Stimulated activated CD4-positive, alpha-beta T cell treated with anti-CD3 and anti-CD28 coated beads, Interleukin-4, amount 100 ng/mL, for 24 hours (primary cell): ENCODE measurements at places on chromosomes 3 and 15.

DNA sequence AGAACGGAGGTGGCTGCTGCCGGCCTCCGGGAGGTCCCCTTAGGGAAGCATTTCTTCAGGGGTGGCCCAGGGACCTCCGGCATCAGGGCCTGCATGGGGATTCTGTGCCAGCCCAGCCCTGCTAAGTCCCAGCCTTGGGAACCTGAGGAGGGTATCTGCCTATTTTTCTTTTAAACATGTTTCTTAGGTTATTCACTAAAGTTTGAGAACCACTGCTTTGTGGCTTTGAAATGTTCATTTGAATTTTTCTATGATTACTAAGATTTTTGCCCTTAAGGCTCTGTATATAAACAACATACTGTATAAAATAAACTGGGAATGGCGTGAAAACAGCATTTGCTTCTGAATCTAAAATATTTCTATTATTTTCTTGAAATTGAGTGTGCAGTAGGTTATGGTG, 24.4 kb downstream of the FAN1 start:
- DNase-seq = no peak

DNA sequence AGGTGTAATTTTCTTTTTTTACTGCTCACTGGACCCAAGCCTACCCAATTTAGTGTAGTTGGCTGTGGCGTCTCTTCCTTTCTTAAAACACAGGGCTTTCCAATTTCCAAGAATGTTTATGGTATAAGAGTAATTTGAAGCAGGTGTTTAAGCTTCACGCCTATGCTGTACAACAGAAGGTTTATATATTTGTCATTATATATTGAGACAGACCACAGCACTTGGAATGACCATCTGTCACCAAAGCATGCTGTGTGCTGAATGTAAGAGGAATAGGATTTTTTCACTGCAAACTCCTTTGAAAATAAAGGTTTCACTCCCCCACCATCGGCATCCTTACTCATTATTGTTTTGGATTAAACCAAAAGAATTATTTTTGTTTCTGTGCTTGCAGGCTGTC, 325.7 kb downstream of the OTOL1 start:
- no peak for DNase-seq

GRCh38 chr15:79394231-79394630, 37.9 kb upstream of the MINAR1 start:
- no peak for DNase-seq

GRCh38 chr15:74657846-74658245, 38.0 kb downstream of the EDC3 start:
- DNase-seq = no peak

DNA sequence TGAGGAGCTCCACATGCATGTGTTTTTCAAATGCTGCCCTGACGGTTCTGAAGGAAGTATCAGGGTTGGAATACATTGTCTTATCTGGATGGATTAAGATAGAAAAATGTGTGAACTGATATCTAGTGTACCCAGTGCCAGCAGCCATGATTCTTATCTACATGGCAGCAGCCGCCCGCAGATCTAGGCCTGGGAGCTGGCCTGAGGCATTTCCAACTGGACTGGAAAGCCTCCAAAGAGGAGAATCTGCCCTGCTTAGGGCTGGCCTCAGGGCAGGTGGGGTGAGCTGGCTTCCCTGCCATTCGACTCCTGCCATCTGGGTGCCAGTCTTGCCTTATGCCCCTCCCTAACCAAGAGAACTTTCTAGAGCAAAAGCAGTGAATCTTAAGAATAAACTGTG, 125.8 kb downstream of the SSR3 start:
- no peak for DNase-seq

DNA sequence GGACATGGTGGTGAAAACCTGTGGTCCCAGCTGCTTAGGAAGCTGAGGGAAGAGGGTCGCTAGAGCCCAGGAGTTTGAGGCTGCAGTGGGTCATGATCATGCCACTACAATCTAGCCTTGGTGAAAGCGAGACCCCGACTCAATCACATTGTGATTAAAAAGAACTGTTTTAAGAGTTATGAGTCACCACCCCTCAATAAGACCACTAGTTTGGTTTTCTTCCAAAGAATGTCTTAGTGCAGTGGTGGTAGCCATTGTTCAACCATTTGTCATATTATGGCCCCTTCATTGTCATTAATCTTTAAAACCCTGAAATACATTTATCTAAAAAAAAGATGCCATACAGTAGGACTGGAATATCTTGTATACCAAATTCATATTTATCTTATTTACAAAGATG, 48.8 kb downstream of the BLM start:
- no peak for DNase-seq

GRCh38 chr3:56251343-56251945, 216.8 kb downstream of the ERC2 start:
- peak; percentile 6 for DNase-seq

- DNase-seq = no peak
Observed at GRCh38 chr15:37103475-37104423, 3.4 kb upstream of the MEIS2 start.

- no peak for DNase-seq
Observed at GRCh38 chr15:98155356-98155755, 194.9 kb downstream of the ARRDC4 start.

DNA sequence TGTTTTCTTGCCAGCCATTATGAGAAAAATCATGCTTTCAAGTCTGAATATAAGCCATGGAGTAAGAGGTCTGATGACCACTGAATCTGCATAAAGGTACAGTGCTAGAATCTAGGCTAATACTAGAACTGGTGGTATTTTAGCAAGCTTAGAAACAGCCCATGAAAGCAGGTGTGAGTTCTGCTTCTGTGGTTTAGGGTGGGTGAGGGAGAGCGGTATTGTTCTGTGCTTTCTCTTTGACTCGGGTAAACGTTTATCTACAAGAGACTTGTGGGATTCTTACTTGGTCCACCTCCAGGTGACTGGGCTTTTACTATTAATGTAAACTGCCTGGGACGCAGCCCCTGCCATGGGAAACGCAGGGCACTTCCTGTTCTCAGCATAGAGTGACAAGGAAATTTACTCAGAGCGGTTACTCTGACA, 55.2 kb downstream of the PGPEP1L start:
- no peak for DNase-seq

DNA sequence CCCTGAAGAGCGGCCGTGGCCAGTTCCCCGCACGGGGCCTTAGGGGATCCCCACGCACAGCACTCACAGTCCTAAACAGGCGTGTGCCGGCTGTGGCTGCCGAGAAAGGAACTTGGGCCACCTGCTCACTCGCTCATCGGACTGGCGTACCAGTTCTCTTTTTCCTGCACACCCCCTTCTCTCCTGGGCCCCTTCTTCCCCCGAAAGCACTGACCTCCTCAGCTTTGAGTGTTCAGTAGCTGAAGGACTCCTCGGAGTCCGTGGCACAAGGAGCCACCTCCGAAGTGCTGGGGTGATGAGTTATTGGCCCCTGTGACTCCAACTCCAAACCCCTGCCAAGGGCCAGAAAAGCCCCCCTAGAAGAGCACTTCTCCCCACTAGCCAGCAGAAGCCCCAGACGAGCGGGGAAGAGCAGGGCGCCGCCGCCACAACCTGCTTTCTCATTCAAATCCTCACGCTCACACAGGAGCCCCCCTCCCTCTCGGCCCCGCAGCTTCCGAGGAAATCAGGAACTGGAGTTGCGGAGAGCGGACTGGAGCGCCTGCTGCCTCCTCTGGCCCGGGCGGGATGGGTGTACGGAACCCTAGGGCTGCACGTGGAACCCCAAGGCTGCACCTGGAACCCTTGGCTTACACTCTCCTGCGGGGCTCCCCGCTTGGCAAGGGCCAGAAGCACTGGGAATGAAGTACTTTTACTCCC, at the start of gene PLCH1:
Gene PLCH1, minus strand, starts transcription at position 446 of the 699 bp plus-strand sequence. CDS start 40,847 bp downstream, outside the sequence.
- DNase-seq = peak; percentile 42

DNA sequence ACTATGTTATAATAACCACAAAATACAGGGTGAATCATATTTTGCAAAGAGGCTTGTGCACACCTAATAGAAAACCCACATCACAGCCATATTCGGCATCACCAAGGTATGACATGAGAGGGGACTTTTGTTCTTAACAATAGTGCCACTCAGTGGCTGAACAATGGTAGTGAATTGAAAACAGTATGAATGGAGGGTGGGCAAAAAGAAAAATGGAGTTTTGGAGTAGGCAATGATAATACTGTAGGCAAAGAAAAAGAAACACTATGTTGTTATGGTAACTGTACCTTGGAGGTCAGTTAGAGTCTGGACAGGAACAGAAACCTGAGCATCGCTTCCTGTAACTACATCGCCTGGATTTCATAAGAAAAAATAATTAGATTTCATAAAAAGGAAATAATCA, 348.6 kb downstream of the PLCL2 start:
- peak; percentile 50 for DNase-seq

GRCh38 chr3:194306771-194307640, 44.1 kb downstream of the CPN2 start:
- DNase-seq = no peak

DNA sequence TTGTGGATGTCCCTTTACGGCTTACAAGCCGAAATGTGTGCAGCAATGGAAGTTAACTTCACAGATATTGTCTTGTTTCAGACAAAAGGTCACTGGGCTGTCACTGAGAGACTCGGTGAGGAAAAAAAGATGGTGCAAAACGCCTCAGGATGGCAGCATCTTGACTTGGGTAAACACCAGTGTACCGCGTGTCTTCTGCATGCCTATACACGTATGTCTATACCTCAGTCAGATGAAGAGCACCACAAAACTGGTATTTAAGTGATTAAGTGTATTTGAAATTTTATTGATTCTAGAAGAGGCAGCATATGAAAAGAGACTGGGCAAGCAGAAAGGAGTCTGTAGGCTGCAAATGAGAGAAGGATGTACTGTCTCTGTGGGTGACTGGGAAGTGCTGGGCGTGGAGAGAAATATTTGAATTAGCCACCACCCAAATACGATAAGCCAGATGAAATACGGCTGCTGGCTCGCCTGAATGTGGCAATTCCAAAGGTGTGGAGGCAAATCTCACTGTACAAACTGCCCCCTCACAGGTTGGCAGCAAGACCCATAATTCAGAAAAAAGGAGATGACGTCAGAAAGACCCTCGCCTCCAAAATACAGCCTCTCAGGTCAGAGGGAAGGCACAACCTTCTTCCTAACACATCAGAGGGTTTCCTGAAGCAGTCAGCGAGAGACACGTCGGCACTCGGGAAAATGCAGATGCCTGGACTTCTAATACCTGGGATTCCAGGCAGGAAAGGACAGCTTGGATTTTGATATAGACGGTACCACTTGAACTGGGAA, 53.4 kb upstream of the NEO1 start:
- DNase-seq = no peak

DNA sequence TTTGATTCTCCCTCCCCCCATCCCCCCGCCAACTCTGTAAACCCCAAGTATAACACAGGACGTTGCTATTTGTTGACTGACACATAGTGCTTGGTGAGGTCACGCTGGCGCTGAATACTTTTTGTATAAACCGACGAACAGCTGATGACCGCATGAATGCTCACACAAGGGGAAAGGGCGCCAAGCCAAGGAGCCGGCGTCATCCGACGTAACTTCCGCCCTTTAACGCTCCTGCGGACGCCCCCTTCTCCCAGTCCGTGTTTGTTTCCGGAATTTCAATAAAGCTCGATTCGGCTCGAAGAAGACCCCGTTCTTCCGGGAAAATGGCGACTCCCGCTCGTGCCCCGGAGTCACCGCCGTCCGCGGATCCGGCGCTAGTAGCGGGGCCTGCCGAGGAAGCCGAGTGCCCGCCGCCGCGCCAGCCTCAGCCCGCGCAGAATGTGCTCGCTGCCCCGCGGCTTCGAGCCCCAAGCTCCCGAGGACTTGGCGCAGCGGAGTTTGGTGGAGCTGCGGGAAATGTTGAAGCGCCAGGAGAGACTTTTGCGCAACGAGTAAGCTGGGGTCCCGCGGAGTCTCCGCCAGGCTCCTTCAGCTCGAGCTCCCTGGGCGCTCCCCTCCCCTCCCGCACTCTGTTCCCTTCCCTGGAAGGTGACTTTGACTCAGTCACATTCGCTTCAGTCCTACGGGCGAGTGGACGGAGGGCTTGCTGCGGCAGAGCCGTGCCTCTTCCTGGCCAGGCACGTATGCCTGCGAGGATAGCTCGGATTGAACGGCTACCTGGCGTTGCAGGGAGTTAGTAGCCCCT, at the start of gene POLR2M:
Gene POLR2M, plus strand, starts transcription at position 310 of the 805 bp plus-strand sequence. Its CDS starts 129 bp downstream, at position 439.
- peak; percentile 92 for DNase-seq

DNA sequence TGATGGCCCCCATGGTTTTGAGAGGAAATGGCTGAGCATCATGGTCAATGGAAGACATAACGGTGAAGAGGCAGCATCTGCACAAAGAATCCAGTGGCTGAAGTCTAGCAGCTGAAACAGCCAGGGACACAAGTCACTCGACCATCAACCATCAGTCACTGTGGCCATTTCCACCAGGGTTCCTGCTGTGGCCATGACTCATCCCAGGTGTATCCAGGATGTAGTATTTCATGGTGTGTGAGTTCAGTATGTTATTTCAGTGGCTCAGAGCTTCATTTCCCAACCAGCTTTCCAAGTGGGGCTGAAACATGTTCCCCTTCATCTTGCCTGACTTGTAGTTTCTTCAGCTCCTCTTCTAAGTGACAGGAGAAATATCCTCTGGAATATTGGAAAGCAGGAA, 47.8 kb upstream of the WNT5A start:
- no peak for DNase-seq

GRCh38 chr15:98597666-98598065, 50.7 kb upstream of the IGF1R start:
- DNase-seq = no peak

DNA sequence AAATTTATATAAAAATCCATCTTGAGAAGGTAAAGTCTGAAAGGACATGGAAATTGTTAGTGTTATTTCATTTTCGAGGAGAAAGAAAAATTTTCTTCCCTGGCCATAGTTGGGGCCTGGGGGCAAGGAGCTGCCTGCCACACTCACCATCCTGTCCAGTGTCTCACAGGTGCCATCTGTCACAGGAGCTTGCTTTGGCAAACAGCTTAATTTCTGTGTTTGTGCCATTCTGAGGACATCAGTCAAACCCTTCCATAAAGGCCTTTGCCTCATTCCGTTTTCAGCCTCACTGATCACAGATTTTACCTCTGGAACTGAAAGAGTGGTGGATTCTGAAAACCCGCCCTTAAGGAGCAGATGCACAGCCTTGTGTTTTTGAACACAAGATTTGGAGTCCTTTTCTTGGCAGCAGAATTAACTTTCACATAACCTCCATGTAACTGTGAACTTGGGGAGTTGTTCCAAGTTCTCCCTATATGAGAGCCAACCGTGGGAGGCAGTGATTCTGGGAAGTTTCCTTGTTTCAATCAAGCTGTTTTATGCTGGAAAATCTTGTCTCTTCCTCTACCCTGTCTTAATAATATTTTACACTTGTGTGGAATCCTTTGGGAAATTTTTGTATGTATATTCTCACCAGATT, 254.7 kb downstream of the CACNA2D3 start:
- no peak for DNase-seq

- DNase-seq = peak; percentile 72
Observed at GRCh38 chr3:183385698-183386613, 42.5 kb downstream of the MCF2L2 start.

- DNase-seq = no peak
Observed at GRCh38 chr3:54120657-54121413, 1.5 kb upstream of the CACNA2D3 start.

DNA sequence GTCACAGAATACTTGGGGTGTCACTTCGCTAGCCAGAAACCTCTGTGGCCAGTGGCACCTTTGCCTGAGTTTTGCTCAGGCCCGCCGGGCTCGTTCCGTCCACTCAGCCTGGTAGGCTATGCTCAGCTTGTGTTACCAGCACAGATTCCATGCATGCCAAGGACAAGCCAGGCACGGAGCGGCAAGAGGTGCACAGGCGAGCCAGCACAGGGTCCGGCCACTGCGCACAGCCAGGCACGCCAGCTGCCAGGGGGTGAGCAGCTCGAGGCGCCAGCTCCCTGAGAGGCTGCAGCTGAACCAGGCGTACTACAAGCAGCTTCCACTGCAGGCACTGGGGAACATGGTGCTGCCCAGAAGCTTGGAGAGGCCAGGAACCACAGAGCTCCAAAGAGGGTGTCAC, 14.7 kb downstream of the PCYT1A start:
- DNase-seq = no peak

- DNase-seq = peak; percentile 51
Observed at GRCh38 chr3:132417695-132418411, 551 bp downstream of the DNAJC13 start.
